ENCODE measurements at places on chromosomes 7 and 10.
A peak's percentile ranks its signal among the peaks of the same experiment; 100 is the strongest.

- DNase-seq, result no peak
Measured at GRCh38 chr10:102656791-102657371, 12.6 kb downstream of the TRIM8 start.

DNA sequence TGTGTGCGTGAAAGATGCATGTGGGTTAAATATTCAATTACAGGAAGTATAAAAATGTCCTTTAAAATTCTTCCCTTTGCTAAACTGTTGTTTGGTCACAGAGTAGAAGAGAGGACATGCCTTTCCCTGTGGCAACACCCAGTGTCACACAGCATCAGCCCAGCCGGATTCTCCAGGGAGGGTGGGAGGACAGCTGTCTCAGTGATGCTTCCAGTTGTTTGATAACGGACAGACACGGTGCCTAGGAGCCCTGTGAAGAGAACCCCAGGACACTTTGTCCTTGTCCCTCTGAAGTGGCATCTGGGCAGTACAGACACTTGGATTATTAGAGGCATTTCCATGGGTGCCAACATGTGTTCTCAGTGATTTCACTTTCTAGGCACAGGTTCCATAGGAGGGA lies 306.6 kb upstream of the LRGUK start:
- DNase-seq, result no peak

- no peak for DNase-seq
Measured at GRCh38 chr10:63355682-63356081, 110.1 kb downstream of the JMJD1C start.

GRCh38 chr7:5488286-5488878 lies 64.7 kb upstream of the TNRC18 start:
- DNase-seq, result no peak

DNA sequence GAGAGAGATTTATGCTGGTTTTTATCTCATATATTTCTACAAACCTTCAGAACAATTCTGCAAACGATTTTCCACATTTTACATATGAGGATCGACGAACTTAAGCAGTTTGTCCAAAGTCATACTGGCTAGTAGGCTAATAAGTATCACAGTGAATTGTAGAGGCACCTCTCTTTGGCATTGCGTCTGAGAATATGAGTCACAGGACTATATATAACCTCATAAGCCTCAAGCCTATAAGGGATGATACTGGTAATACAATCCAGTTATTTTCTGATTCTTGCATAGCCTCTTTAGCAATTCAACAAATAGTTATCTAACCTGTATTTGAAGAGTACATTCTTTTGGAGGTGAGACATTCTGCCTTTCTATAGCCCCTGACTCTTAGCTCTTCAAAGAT lies 129.8 kb downstream of the GPR158 start:
- DNase-seq, result no peak

GRCh38 chr10:5895804-5896203 lies 5.8 kb downstream of the FBH1 start:
- DNase-seq, result no peak

GRCh38 chr7:71131256-71132126 lies 453 bp upstream of the GALNT17 start:
- DNase-seq, result peak; percentile 33

DNA sequence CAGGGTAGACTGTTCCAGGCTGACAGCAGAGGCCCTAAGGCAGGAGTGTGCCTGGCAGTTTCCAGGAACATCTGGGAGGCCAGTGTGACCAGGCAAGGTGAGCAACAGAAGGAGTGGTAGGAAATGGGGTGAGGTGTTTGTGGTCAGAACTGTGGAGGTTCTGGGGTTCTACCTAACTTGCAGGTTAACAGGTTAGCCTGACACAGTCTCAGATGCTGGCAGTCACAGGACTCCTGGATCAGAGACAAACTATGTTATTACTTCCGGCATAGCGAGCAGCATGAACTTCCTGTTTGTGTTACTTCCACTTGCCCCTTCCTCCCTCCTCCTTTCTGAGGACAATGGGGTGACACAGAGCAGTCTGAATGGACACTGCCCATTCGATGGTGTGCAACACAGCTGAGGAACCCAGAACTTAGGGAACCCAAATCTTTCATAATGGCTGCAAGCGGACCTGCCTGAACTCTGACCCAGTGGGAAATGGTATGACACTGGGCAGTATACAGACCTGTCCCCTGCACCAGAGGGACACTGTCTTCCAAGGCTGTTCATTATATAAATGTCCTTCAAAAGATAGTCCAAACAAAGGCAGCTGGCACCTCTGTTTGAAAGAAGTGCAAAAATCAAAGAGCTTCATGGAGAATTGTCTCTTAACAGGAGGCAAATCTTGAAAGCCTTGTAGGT lies 3.9 kb upstream of the SAR1A start:
- peak; percentile 46 for DNase-seq

DNA sequence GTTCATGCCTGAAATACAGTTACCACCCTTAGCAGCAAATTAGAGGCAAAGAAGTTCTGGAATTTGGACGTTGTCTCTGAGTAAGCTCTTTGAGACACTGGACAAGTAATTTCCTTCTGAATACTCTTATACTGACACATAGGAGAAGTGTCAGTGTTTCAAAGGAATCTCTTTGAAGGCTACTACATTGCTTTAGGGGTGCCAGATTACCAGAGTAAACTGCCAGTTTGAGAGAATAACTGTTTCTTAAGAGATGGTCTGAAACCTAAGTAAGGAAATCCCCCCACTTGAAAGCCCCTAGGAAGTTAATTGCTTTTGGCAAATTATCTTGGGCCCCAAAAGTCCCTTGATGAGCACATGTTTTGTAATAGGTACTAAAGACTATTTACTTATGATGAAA lies 3.4 kb downstream of the FAS start:
- DNase-seq, result no peak

GRCh38 chr10:123808906-123809305 lies 82.7 kb downstream of the CPXM2 start:
- DNase-seq, result no peak

GRCh38 chr10:130137090-130137448 lies 878 bp downstream of the GLRX3 start:
- peak; percentile 49 for DNase-seq

GRCh38 chr10:71691405-71691804 lies 28.2 kb downstream of the C10orf105 start:
- DNase-seq, result no peak

DNA sequence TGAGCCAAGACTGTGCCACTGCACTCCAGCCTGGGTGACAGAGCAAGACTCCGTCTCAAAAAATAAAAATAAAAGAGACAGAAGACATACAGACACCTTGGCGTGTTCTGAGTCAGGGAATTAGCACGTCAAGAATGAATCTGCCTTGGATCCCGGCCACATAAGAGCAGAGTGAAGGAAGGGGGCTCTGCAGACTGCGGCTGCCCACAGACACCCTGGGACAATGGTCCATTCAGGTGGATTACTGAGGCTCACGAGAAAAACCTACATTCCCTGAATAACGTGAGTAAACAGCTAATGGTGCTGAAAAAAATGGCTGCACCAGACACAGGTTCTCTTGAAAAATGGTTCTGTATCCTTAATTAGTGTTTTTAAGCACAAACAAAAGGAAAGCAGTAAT lies 100.1 kb upstream of the FGFR2 start:
- no peak for DNase-seq

DNA sequence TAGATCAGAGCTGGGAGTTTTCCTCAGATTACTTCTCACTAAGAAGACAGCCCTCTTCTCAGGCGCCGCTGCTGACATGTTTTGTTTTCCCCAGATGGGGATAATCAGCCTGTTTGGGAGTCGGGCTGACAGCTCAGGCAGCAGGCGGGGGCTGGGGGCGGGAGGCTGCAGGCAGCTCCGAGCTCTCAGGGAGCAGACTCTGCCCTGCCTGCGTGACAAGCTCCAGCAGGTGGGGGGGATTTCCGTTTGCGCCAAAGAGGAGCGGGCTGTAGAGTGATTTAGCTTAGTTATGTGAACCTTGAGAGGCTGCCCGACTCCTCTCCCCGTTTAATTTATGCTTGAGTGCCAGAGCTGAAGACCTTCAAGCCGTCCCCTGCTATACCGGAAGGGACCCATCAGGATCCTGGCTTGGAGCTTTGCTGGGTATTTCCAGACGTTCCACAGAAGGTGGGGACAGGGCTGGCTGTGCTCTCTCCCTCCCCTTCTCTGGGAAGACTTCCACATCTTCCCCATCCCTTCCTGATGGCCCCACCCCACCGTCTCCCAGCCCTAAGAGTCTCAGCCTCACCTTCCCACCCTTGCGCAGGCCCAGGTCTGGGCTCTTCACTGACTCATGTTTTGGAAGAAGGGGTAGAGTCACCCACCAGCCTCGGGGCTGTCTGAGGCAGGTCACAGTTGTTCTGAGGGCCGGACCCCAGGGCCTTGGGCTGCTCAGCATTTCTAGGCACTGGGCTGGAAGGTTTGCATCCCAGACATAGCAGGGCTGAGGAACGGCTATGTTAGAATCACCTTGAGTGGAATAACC lies 24.7 kb upstream of the ADCYAP1R1 start:
- DNase-seq, result no peak

- DNase-seq, result no peak
Measured at GRCh38 chr10:132612571-132613504, 75.3 kb downstream of the INPP5A start.

- DNase-seq, result peak; percentile 83
Measured at GRCh38 chr7:1537535-1538412, 7.3 kb downstream of the MAFK start.

DNA sequence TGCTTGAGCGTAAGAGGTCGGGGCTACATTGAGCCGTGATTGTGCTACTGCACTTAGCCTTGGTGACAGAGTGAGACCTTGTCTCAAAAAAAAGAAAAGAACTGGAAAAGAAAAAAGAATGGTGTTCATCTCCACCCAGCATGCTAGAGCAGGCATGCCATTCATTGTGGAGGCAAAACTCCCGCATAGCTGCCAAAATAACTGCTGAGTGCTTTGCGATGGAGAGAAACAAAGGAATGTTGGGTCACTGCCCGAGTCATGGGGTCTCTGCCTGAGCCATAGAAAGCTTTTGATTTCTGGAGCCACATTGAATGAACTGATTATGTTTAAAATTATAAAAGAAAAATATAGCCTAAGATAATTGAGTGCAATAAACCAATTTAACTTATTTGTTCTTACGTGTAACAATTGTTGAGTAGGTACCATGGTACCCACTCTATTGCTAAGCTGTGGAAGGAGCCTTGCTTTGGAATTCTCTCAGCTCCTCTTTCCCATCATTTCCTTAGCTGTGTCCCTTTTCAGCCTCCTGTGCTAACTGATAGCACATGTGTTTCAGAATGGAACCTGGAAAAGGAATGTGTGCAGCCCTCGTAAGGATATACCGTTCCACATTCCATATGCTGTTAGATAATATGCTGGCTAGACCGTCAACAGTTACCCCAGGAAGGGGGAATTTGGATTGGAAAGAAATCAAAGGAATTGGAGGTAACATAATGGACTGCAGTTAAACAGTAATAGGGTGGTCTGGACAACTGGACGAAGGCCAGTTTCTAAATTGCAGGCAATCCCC lies 99.0 kb downstream of the KIAA1217 start:
- no peak for DNase-seq

- no peak for DNase-seq
Measured at GRCh38 chr7:106626376-106627164, 34.4 kb downstream of the CCDC71L start.

DNA sequence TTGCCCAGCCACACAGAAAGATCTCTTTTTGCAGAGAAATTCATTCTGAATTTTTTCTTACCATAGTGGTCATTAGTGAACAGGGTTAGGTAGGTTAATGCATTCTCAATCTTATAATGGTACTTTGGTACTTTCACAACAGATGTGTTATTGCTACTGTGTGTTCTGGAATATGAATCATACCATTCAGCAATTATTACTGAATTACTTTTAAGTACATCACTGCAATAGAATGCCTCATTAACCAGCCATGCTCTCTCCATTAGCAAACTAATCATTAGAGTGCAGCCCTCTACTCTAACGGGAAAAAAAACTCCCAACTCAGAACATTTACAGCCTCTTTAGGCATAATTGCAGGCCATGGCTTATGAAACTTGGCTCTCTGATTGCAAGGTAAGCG lies 102.1 kb downstream of the DOCK4 start:
- DNase-seq, result no peak

GRCh38 chr10:6069081-6069931 lies 7.1 kb upstream of the IL2RA start:
- peak; percentile 69 for DNase-seq

DNA sequence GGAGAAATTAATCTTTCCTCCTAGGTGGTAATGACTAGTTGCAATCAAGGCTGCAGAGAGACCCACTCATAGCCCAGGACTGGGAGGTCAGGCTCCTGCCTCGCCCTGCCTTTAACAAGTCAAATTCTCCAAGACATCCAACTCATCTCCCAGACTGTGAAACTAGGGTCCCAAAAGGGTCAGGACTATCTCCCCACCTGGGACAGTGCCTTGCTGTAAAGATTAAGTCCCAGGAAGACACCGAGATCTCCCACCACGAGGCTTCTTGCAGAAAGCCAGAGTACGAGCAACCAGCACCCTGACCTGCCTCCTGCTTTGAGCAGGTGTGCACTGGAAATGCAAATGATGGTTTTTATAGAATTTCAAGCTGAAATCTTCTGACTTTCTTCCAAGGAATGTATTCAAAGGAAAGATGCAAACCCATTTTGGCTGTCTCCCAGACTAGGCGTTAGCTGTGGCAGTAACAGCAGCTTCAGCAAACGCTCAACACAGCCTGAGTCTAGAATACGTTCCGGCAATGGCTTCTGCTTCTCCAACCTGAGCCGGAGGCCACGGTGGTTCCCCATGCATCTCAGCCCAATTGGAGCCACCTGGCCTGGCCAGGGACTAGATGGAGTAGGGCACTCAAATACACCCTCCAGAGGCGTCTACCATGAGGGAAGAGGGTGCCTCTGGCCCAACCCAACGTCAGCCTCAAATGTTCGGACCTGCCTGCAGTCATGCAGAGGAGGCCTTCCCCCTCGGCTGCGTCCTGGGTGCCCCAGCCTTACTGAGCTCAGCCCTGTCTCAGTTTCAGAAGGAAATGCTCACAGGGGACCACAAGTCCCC lies 170.4 kb downstream of the PRKAG2 start:
- DNase-seq, result no peak

DNA sequence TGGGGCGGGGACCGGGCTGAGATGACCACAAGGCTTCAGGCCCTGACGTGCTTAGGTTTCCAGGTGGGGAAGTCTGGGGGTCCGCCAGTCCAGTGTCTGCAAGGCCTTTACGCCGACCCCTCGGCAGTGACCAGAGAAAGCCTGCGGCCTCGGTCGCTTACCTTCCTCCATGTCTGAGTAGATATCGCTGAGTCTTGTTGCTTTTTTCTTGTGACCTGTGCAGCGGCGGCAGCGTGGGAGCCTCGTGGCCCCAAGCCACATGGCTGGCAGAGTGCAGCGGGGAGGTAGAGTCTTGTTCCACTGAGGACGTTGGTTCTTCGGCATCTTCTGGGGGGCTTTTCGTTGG lies 329 bp downstream of the NOLC1 start:
- DNase-seq, result peak; percentile 62

- DNase-seq, result no peak
Measured at GRCh38 chr7:1945558-1945957, 275.5 kb downstream of the ELFN1 start.

- peak; percentile 41 for DNase-seq
Measured at GRCh38 chr7:67006965-67007364, 10.3 kb downstream of the TYW1 start.

Measured in hematopoietic multipotent progenitor cell treated with erythropoietin and hydrocortisone succinate and interleukin-3 and kit ligand, for 4 days (in vitro differentiated cells).